Stimulated activated CD4-positive, alpha-beta T cell treated with anti-CD3 and anti-CD28 coated beads, Interleukin-2, amount 100 ng/mL, for 4 hours (primary cell): ENCODE measurements at places on chromosomes 7 and 10.

DNA sequence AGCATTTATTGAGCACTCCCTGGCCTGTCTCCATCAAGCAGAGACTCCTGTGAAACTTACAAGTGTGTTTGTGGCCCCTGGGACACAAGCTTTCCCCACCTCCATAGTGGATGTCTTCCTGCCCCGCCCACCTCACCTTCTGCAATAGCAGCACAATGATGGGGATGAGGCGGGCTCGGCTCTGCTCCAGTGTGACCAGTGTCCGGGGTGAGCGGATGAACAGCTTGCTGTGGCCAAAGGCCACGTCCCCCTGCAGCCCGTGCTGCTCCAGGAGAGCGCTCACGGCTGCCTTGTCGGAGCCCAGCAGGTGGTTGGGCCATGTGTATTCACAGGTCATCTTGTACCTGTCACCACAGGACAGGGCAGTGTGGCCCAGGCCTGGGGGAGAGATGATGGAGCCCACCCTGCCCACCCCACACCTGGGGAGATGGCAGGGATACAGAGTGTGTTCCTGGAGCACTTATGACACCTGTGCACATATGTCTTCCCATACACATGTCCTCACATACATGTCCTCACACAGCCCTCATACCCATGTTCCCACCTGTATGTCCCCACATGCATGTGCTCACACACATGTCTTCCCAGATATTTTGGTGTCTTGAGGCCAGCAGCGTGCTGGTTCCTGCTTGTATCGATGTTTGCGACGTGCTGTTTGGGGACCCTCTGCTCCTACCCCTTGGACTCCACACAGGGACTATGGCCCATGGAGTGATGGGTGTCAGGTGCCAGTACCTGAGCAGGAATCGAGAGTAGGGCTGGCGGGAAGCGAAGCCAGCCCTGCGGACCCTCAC is 12.7 kb downstream of the MYO1G start:
- no peak for DNase-seq

DNA sequence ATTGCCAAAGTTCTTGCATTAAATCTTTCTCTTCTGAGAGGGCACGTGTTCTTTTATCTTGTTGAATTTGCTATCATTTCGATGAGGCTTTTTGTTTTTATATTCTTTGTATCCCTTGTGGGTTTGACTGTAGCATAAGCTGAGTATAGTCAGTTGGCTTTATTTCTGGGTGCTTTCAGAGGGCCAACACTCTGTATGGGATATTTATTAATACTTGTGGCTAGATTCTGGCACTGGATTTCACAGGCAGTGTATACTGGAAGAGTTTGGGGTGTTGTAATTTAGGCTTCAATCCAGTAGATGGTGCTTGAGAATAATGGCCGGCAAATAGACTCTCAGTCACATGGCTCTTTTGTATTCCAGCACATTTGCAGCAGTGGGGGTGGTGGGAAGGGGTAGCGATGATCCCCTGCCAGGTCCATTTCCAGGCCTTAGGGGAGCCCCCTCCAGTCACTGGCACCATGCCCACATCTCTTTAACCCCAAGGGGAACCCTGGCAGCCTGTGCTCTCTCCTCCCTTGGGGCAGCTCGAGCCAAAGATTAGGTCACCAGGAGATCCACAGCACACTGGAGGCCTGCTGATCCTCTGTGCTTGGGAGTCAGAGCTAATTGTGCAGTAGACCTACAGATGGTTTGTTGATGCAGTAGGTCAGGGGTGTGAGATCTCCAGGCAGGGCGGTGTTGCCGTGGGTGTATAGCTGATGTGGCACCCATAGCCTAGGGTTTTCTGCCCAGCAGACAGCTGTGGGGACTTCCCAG is 81.8 kb downstream of the PTPN20 start:
- no peak for DNase-seq

DNA sequence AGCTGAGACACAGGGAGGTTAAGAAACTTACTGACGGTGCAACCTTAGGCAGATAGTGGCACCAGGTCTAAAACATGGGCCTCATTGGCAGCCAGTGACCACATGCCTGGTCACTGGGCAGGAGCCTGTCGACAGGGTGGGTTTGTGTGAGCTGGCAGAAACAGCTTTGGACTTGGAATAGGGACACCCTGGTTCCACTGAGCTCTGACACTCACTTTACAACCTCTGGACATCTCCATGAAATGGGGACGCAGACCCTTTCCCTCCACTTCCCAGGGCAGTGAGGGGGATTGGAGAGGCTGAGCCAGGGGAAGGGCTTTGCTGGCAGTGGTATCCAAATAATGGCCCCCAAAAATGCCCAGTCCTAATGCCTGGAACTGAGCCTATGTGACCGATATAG is 49.7 kb downstream of the OAT start:
- no peak for DNase-seq

DNA sequence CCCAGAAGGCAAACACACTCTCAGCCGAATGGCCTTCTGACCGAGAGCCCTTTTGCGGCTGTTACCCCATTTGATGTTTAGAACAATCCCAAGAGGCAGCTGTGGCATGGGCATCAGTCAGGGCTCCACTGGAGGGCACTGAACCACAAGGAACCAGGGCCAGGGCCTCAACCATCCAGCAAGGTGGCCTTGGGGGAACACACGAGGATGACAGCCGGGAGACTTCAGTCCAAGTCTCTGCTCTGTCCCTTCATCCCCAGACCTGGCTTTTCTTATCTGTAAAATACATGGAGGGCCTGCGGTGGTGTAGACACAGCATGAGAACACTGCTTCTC is 63.6 kb upstream of the INSIG1 start:
- no peak for DNase-seq

GRCh38 chr7:16060502-16060901 is 360.8 kb downstream of the CRPPA start:
- DNase-seq = no peak

DNA sequence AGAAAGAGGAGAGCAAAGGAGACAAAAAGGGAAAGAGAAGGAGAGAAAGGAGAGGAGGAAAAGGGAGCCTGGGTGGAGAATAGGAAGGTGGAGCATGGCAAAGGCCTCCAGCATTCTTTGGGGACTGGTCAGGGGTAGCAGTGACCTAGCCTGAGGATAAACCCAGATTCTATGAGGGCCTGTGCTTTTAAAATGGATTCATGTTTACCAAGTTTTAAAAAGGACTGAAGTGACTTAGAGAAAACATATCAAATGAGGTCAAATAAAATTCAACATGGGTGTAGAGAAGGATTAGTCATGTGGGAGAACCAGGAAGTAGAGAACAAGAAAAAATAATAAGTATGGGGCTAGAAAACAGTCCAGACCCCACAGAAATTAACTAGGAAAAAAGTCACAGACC is 20.7 kb downstream of the CREB3L2 start:
- DNase-seq = no peak

GRCh38 chr10:61049386-61049785 is 105.4 kb upstream of the RHOBTB1 start:
- DNase-seq = no peak

GRCh38 chr7:4169455-4169854 is 512.6 kb upstream of the FOXK1 start:
- no peak for DNase-seq

DNA sequence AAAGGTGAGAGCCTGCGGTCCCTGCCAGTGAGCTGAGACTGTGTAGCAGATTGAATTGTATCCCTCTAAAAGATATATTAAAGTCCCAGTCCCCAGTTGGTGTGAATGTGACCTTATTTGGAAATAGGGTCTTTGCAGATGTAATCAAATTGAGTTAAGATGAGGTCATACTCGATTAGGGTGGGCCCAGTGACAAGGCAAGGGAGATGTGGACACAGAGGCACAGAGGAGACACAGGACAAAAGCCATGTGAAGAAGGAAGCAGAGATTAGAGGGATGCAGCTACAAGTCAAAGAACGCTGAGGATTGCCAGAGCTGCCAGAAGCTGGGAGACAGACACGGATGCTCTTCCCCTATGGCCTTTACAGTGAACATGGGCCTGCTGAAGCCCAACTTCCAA is 104.3 kb downstream of the CLEC2L start:
- DNase-seq = no peak

DNA sequence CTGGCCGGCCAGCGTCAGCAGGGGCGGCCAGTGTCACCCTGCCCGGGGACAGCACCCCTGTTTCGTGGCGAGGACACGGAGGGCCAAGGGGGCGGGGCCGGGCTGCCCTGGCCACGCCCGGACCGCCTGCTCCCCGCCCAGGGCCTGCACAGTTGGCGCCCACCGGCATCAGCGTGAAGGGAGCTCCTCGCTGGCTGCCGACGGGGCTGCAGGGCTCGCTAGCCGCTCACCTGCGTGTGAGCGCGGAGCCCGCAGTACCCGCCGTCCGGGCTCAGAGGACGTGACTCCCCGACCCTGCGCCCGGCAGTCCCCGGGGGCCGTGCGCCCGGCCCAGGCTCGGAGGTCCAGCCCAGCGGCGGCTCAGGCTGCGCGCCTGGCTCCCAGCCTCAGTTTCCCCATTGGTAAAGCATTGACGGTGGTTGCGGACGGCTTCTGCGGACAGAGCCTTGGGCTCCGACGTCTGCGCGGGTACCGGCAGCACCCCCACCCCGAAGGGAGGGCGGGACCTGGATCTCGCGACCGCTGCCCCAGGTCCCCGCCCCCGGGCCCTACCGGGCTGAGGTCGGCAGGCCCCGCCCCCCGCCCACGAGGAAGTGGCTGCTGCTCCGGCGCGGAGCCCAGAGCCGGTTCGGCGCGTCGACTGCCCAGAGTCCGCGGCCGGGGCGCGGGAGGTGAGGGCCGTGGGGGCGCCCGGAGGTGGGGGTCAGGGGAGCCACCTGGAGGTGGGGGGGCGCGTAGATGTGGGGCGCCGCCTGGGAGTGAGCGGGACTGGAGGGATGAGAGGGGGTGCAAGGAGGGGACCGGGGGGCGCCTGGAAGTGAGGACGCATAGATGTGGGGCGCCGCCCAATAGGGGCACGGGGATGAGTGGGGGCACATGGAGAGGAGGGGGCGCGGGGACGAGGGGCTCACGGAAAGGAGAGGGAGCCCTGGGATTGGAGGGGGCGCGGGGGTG is at the start of gene ARPC1B:
ARPC1B (plus strand) TSS at position 620 of the 954 bp plus-strand sequence. CDS start 10,985 bp downstream, outside the sequence.
- DNase-seq = peak; percentile 82

DNA sequence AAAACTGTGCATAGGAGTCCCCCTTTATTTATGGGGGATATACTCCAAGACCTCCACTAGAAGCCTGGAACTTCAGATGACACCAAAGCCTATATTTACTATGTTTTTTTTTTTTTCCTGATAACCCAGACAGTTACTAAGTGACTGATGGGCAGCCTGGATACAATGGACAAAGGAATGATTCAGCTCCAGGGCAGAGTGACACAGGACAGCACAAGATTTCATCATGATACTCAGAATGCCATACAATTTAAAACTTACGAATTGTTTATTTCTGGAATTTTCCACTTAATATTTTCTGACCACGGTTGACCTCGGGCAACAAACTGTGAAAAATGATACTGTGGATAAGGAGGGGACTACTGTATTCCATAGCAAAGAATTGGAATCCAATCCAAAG is 843.6 kb downstream of the PCDH15 start:
- no peak for DNase-seq

- no peak for DNase-seq
Measured at GRCh38 chr10:44984671-44985101, 6.1 kb upstream of the DEPP1 start.

GRCh38 chr7:73717991-73718405 is 1.5 kb downstream of the STX1A start:
- peak; percentile 67 for DNase-seq

DNA sequence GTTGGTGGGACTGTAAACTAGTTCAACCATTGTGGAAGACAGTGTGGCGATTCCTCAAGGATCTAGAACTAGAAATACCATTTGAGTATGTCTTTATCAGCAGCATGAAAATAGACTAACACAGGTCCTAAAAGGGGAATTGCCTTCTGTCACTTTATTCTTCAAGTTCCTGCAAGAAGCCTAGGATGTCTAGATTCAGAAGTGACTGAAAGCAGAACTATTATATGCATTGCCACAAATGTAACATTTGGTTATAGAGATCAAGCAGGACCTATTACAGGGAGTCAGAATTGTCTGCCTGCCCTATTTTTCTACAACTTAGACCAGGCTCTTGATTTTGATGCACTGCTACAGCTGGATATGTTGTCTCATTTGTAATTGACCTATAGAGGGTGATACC is 364.7 kb downstream of the SORCS1 start:
- DNase-seq = no peak

GRCh38 chr7:81155654-81156373 is 237.0 kb upstream of the SEMA3C start:
- no peak for DNase-seq

GRCh38 chr10:88107296-88108097 is 244.1 kb downstream of the PTEN start:
- no peak for DNase-seq

DNA sequence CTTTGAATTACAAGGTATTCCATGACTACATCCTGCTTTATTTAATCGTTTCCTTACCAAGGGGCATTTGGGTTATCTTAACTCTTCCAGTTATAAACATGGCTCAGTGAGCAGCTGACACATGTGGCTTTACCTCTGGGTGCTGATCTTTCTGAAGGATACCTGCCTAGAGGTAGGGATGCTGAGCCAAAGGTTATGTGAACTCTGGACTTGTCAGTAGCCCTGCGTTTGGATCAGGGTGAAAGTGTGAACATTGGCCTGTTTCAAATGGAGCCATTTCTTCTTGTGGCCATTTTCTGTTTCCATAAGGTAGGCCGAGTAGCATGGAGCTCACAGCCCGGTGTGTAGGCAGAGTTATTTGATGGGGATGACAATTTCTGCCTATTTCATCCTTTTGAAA is 29.2 kb downstream of the SNX10 start:
- no peak for DNase-seq

DNA sequence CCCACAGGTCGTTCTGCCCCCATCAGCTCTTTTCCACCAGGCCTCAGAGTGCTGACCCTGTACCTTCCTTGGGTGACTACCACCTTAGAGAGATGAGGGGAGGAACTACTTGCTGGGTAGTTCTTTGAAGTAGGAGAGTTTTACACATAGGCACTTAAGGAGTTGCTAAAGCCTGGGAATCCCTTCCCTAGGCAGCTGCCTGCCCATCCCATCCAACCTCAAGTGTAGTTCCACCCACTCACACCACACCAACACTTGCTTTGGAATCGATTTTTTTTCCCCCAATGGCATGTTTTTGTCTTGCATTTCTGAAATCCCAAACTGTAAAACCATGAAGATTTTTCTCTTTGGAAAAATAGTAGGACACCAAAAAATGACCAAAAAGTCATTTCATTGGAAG is 47.7 kb downstream of the FBXW4 start:
- no peak for DNase-seq

GRCh38 chr10:61931620-61932332 is 30.3 kb downstream of the ARID5B start:
- DNase-seq = no peak

GRCh38 chr10:83050815-83051214 is 1088.5 kb upstream of the GHITM start:
- no peak for DNase-seq

DNA sequence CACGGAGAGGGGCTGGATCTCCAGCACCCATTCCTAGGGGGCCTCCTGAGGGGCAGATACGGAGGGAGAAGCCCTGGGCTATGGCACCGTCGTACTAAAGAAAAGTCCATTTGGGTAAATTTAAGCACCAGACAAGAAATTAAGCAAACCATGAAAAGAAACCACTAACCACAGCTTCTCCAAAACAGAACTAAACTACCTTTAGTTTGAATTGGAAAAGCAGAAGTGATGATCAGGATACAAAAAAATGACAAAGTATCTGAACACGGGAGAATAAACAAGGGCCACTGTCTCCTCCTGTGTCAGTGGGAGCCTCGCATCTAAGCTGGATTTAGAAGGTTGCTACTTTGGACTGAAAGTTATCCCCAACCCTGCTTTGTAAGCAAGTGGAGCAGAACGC is 69.1 kb downstream of the DIP2C start:
- DNase-seq = no peak
